Daoy (cell line): ENCODE measurements at places on chromosomes 7 and 10. TPM values are rescaled to one million over a fixed set of nuclear protein-coding genes. Genes with fewer than 3 reads are reported as not detected.
A peak's percentile ranks its signal among the peaks of the same experiment; 100 is the strongest.

DNA sequence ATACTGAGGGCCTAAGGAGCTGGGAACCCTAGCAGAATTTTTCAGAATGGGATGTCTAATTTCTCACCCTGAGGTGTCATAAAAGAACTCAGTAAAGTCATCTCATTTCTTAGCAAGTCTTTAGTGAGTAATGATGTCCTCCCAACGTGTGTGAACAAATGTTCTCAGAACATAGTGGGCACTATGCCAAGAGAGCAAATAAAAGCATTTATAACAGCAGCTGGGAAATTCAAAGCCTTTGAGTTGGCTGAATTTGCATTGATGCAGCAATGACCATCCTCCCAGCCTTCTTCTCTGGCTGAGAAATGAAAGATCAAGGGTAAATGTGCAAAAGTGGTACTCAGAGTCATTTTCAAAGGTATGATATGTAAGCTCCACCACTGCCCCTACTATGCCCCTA, 109.4 kb downstream of the FAM107B start:
- no peak for DNase-seq

GRCh38 chr7:64625114-64626082, 40.5 kb upstream of the ZNF107 start:
- DNase-seq, result no peak

Gene ADCYAP1R1
- 0.17 and 0.24 TPM in 2 replicates for total RNA-seq

DNA sequence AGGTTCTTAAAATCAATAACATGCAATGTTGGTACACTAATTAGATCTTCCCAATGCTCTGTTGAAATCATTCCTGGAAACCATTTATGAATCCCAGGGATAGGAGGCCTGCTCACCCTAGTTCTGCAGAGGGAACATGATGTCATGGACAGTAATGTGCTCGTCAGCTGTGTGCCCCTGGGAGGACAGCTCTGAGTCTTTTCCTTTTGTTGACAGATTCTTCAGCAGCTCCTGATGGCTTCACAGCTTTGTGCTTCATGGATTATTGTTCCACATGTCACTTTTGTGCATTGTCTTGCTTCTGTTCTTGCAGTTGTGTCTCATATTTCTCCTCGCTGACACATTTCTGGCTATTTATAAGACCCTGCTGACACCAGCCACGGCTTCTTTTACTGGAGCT, 367.5 kb downstream of the CCSER2 start:
- no peak for DNase-seq

- DNase-seq, result no peak
Measured at GRCh38 chr7:157769086-157769485, 432.3 kb downstream of the DNAJB6 start.

Gene CYP2W1
- total RNA-seq, result not detected in 2 replicates

DNA sequence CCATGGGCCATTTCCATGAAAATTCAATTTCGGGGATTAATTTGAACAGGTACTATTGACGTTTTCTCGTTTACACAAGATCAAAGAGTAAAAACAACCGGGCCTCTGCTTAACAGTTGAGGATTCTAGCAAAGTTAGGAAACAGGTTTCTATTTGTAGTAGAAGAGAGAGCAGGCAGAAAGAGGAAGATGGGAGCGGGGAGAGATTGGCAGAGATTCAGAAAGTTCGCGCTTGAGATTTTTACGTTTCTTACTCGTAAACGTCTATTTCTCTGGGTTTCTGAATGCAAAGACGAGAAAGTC, 571 bp upstream of the VWC2 start:
- no peak for DNase-seq

- DNase-seq, result no peak
Measured at GRCh38 chr10:6095810-6096570, 7.2 kb downstream of the RBM17 start.

DNA sequence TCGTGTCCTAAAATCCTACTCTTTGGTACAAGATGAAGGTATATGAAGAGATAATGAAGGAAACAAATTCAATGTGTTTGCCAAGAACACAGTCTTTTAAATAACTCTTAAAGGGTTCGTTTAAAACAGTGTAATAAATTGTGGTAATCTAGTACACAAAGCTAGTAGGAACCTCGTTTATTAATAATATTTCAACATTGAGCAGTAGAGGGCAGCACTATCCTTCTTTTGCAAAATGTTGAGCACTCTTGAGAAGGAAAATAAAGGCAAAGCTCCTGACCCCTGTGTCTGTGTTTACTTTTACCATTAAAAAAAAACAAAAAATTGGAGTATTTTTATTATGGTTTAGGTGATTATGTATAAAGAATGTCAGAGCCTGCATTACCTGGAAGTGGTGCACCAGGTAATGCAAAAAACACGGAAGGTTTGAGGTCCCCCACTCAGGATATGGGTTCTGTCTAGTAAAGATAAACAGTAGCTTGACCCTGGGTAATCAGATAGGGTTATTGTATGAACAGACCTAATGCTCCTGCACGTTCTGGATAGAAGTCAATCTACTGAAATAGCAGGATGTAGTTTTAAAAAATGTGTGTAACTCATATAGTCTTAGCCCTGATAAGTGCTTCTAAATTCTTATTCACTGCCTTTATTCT, 5.7 kb upstream of the GOT1 start:
- no peak for DNase-seq

DNA sequence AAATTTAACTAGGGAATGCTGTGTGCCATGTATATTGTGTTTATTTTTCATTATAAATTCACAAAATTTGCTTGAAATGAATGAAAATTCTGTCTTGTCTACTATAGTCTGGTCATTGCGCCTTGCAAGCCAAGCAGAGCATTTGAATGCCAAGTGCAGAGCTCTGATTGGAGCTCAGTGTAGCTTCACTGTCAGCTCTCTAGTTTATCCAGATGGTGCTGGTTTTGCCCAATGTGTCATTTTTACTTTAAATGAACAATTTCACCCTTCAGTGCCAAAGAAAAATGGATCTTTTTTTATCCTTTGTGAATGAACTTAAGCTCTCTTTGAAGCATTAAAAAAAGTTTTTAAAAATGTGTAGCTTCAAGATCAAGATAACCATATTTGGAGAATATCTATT, 225.6 kb upstream of the CACNA2D1 start:
- no peak for DNase-seq

GRCh38 chr7:38122501-38122900, 55.5 kb upstream of the STARD3NL start:
- no peak for DNase-seq

DNA sequence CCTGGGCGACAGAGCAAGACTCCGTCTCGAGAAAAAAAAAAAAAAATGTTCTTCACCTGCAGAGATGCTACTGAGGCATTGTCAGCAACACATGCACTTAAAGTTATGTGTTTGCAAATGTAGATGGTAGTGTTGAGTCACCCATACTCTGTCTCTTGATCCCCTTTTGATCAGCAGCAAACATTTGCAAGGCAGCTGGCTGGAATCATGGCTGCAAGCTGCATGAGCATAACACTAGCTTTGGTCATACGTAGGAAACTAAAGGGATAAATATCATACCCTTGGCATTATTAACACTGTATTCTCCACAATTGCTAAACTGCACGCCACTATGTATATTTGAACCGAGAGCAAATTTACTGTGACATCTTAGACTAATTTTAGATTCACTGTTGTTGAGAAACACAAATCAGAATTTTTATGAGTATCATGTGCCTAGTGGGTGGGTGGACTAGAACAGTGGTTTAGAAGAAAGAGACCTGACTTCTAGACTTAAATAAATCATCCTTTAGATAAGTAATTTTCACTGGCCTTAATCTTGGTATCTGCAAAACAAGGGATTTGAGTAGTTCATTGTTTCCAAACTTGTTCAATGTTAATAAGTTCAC, 229.3 kb upstream of the MEOX2 start:
- DNase-seq, result no peak

DNA sequence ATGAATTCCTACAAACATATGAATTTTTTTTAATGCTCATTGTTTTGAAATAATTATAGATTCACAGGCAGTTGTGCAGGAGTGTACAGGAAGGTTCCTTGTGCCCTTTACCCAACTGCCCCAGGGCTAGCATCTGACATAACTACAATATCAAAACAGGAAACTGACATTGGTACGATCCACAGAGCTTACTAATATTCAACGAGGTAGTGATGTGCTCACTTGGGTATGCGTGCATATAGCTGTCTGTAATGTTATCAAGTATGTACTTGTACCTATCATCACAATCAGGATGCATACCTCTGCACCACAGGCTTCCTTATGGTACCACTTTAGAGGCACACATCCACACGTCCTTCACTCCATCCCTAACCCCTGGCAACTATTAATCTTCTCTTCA, 68.3 kb downstream of the BMS1 start:
- DNase-seq, result peak; percentile 27

DNA sequence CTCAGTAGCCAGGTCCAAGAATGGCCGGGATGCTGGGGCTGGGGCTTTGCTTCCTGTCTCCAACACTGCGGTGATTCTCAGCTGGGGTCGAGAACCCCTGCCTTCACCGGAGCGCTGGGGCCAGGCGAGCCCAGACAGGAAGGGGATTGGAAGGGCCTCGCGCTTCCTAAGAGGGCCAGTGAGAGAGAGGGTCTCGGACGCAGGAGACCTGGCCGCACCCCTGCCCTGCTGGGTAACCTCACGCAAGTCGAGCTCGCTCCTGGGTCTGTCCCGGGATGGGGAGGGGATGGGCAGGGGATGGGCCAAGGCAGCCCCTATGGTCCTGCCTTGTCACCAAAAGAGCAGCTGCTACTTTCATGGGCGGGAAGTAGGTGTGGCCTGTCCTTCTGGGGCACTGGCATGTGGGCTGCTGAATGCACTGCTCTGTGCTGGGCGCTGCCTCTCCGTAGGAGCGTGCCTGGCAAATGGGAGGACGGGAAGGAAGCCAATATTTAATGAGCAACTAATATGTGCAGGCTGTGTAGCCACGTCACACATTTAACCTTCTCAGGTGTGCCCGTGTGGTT, 20.0 kb downstream of the KCNK18 start:
- DNase-seq, result peak; percentile 28

DNA sequence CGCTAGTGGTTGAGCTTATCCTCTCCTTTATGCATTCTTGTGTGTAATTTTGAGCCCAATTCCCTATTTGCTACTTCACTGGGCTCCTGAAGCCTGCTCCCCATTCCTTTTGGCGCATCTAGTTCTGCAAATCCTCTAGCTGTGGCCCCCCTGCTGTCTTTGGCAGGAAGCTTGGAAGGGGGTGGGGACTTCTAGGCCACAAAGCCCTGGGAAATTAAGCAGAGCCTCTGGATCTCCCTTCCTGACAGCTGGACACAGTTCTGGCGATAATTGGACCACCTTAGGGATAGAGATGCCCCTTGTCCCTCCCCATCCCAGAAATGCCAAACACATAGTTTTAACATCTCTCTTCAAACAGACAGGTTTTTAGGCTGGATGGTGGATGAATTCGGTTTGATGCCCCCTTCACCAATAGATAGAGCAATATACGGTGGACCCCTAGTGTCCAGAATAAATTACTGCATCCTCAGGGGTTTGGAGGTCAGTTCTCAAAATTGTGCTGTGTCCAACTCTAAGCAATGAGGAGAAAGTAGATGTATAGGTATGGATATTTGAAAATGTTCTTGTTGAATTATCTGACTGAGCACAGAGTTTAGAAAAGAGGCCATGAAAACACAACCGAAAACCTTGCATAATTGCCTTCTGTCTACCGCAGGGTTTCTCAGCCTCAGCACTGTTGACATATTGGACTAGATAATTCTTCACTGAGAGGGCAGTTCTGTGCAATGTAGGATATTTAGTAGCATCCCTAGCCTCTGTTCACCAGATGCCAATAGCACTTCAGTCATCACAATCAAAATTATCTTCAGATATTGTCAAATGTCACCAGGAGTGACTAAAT, 75.5 kb downstream of the PAPSS2 start:
- peak; percentile 15 for DNase-seq

GRCh38 chr7:13155188-13155587, 467.8 kb downstream of the ARL4A start:
- no peak for DNase-seq

GRCh38 chr7:42283553-42283952, 46.5 kb upstream of the GLI3 start:
- DNase-seq, result peak; percentile 26

DNA sequence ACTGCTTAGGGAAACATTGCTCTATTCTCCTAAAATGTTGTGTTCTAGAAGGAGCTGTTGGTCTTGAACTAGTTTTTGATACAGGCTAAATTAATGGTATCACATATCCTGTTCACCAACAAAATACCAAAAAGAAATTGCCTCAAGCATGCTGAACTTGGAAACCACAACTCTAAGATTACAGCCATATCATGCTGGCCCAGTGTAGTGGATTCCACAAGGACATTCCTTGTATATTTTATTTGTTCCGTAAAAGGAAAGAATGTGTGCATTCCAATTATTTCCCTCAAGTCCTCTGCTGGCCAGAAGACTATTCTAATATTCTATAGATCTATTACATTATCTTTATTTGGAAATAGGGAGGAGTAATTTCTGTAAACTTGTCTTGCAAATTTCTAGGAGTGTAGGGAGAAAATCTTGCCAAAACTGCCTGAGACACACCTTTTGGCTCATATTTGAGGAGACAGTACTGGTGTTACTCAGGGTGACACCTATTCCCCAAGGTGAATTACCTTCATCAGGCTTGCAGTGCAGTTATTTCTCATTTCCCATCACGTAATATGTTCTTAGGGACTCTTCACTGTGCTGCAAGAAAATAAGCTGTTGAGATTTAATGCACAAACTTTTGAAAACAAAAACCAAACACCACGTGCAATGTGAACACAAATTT, 1.9 kb upstream of the NEBL start:
- no peak for DNase-seq

GRCh38 chr10:49569031-49569631, 30.2 kb upstream of the ERCC6 start:
- DNase-seq, result peak; percentile 8

GRCh38 chr7:118129041-118129795, 54.7 kb upstream of the LSM8 start:
- DNase-seq, result no peak

- no peak for DNase-seq
Measured at GRCh38 chr10:92689663-92690210, at the start of gene HHEX. HHEX (plus strand) TSS chr10:92689955; CDS start chr10:92689987, 32 bp downstream.

GRCh38 chr10:14191407-14191806, 139.3 kb downstream of the FRMD4A start:
- DNase-seq, result no peak

Gene GALNT17
- total RNA-seq, result not detected in 2 replicates

DNA sequence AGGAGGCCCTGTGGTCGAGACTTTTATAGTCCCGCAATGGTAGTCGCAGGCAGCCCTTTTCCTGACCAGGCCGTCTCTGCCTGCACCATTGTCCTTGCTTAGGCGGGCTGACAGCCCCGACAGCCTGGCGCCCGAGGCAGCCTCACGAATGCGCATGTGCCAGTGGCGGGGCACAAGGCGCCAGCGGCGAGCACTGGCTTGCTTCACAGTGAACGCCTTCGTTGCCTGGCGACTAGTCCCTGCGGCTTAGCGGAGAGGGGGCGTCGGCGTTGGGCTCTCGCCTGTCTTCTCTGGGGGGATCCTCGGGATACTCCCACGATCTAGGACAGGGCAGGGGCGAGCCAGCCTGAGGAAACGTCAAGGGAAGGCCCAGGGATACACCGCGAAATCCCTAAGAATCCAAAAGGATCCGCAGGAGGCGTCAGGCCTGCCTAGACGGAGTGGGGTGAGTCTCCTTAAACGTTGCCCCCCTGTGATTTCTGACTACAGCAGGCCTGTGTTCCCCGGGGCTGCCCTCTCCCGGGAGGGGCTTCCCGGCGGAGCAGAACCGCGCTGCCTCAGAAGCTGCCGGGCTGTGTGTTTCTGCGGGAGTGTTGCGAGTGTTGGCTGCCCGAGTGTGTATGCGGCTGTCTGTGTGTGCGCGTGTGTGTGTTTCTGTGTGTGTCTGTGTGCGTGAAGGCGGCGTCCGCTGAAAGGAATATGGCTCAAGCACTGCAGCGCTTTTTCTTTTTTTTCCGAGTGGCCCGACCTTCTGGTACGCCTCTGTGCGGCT, 20.5 kb upstream of the ZNF273 start:
- DNase-seq, result no peak

Gene PRRT4
- not detected in 2 replicates for total RNA-seq
